Stimulated activated CD4-positive, alpha-beta T cell treated with anti-CD3 and anti-CD28 coated beads, Interleukin-1b, Interleukin-23, amount 100 ng/mL, for 1 hour (primary cell): ENCODE measurements at places on chromosomes 6 and 20.

DNA sequence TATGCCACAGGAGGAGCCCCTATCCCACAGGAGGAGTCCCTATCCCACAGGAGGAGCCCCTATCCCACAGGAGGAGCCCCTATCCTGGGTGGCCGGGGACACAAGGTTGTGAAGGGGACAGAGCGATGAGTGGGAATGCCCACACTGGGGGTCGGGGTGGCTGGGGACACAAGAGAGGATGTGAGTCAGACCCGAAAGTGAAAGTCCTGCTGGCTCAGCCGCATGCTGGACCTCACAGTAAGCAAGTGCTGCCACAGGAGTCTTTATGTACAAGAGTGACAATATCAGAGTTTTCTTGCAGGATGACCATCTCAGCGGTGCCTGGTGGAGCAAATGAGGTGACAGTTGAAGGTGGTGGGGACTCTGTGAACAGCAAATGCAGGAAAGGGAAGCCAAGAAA, 93.7 kb downstream of the PSMB1 start:
- no peak for DNase-seq

- DNase-seq, result no peak
These were observed 155.0 kb upstream of the SUPT3H start for GRCh38 chr6:45532721-45533210.

GRCh38 chr6:75450903-75451302, 42.7 kb downstream of the FILIP1 start:
- no peak for DNase-seq

- DNase-seq, result no peak
These were observed 291.1 kb downstream of the CLIC5 start for GRCh38 chr6:45724511-45724910.

GRCh38 chr20:51804754-51805153, 2.4 kb upstream of the SALL4 start:
- no peak for DNase-seq

GRCh38 chr20:58150772-58151171, 77.7 kb downstream of the ANKRD60 start:
- DNase-seq, result no peak

DNA sequence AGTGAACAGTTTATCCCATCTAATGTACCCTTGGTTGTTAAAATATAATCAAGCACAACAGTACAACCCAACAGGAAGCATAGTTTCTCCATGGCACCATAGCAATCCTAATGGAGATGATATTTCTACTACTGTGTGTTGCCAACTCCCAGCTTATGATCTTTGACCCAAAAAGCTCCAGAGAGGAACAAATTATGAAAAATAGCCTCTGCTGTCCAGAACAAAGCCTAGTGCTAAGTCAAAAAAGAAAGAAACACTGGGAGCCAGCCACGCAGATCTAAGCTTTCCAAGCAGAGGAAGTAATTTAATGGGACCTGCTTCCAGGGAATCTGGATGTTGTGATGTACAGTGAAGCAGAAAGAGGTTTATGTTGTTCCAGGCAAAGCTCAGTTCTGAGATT, 52.2 kb upstream of the TASP1 start:
- no peak for DNase-seq

GRCh38 chr20:48728042-48728825, 99.6 kb downstream of the PREX1 start:
- DNase-seq, result no peak

DNA sequence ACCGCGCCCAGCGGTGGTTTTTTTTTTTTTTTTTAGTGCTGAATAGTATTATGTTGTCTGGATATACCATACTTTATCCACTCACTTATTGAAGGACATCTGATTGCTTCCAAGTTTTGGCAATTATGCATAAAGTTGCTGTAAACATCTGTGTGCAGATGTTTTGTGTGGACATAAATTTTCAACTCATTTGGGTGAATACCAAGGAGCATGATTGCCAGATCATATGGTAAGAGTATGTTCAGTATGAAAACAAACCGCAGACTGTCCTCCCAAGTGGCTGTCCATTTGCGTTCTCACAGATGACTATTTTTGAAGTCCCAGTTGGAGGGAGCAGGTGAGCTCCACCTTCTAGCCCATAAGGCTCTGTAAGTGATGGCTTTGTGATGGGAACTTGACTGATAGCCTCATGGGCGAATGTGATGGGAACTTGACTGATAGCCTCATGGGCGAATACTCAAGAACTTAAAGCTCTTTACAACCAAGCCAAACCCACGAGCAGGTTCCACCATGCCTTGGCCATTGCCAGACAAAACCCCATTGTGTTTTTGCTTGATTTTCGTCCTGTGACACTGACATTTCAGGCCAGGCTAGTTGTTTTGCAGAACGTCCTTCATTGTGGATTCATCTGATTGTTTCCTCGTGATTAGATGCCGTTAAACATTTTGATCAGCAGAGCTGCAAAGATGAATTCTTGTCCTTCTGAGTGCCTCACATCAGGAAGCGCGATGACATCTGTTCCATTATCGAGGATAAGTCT, 51.0 kb downstream of the ZBTB2 start:
- DNase-seq, result no peak

- DNase-seq, result no peak
These were observed 34.4 kb downstream of the TNFAIP3 start for GRCh38 chr6:137901454-137901853.

DNA sequence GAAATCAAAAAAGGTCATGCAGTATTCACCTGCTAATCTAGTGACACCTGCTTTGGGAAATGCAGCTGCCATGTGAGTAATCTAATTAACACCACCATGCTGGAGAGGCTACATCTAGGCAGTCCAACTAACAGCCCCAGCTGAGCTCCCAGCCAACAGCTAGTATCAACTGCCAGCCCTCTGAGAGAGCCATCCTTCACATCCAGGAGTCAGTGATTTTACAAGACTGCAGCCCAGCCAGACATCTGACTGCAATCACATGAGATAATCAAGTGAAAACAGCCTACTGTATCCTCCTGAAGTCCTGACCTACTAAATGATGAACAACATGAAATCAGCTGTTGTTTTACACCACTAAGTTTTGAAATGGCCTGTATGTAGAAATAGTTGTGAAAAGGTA, 298.4 kb downstream of the TRDN start:
- DNase-seq, result no peak

- no peak for DNase-seq
These were observed 37.1 kb downstream of the FAXC start for GRCh38 chr6:99312354-99312753.

GRCh38 chr6:10970731-10971130, 73.4 kb downstream of the ELOVL2 start:
- DNase-seq, result no peak

DNA sequence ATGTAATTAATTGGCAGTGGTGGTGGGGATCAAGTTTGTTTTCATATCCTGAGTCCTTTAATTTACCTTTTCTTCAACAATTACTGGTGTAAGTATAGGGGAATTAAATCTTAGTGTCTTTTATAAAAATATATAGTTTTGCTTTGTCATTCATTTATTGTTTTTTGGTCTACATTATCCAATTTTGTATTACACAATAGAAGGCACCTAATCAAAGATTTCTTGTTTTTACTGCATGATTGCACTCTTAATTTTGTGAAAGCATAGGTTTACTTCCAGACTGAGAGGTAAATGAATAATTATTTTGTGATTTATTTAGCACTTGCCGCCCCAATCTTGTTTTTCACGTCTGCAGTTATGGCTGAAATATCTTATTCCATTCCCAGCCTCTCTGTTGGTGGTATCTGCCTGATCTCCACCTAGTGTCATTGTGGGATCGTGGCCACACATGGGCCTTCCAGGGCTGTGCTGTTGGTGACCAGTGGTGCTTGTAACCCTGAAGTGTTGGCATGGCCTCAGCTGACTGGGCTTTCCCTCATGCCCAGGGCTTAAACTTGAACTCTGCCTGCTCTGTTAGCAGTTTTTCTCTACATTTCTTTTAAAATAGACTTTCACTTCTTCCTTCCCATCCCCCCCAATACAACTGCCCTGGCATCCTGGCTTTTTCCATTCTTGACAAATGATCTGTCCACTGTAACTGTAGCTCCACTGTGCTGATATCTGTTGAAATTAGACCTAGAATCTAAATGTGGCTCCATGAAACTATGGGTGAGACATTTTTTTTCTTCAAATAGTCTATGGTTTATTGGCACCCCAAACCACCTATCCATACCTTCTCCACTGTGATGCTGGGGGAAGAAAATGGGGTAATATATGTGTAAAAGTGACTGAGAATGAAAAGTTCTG, 24.8 kb downstream of the E2F3 start:
- DNase-seq, result no peak

- DNase-seq, result no peak
These were observed 29.7 kb downstream of the TAF8 start for GRCh38 chr6:42079941-42080464.

DNA sequence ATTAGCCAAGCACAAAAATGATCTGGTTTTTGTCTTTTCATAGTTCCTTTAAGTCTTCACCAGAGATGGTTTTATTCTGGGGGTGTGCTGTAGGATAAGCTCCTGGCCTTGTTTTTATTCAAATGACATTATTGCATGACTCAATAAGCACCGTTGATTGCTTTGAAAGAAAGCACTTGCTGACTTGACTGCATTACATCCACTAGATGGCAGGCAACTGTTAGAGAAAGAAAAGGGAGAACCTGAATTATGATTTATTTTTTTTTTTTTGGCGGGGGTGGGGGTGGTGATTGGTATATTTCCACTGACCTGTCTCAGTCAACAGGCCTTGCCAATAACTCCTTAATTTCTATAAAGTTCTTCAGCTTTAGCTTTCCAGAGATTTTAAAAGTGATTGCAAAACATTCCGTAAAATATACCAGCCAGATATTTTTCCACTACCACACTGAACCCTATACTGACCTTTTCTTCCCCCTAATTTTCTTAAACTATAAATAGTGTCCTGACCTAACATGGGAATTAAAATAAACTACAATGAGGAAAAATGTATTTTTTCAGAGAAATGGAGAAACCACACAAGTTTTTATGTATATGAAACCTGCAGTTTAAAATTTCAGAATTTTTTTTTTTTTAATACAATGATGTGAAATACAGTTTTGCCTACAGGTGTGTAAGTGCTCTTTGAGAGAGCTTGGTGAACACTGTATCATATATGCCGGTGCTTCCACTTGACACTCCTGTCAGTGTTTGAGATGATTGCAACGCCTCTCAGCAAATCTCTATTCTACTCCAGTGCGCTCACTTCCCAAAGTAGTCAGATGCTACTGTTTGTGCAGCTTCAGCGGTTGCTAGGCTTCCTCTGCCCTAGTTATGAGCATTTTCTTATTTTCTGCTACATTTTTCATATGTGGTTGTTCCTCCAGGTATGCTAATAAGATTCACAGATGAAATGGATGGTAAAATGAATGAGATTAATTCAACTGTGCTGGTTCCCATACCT, 274.3 kb downstream of the CD109 start:
- DNase-seq, result no peak

DNA sequence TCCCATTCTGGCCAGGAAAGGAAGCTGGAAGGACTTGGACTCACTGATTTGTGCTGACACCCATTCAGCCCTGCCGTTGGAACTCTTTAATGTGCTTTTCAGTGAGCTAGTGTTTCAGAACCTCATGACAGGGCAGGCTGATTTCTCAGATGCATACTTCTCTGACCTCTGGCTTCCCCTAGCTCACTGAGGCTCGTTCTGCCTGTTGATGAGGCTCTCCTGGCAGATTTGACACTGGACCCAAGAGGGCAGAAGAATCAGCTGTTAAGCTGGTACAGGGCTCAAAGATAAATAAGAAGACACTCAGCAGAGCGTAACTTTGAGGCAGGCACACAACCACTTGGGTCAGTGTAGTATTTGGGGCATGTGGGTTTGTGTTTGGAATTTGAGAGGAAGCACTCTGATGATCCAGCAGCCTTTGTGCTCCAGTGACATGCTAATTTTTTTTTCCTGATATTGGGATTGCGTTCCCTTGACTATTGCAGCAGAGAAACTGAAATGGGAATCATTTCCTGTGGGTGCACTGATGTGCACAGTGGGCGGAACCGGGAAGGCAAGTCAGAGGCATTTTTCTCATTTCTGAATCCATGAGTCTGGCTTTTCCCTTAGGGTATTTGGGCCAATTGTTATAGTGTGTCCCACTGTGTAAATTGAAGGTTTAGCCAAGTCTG, 80.2 kb downstream of the CARMIL1 start:
- DNase-seq, result no peak

DNA sequence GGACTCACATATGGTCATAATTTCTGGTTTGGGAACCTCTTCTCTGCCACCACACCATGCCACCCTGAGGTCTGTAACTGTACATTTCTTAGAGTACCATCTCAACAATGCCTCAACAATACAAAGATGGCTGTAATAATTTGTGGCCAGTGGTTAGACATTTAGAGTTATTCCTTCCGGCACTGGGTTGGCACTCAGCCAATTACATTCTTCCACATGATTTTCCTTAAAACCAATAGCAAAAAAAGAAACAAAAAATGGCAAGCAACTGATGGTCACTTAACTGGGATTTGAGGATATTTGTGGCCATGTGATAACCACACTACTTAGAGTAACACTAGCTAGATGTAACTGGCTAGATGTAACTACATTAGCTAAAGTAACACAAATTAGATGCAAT, 79.9 kb downstream of the SEL1L2 start:
- no peak for DNase-seq

- no peak for DNase-seq
These were observed 290.3 kb upstream of the STXBP5 start for GRCh38 chr6:146913842-146914488.

GRCh38 chr20:5512694-5513093, 195.9 kb upstream of the PROKR2 start:
- DNase-seq, result no peak

DNA sequence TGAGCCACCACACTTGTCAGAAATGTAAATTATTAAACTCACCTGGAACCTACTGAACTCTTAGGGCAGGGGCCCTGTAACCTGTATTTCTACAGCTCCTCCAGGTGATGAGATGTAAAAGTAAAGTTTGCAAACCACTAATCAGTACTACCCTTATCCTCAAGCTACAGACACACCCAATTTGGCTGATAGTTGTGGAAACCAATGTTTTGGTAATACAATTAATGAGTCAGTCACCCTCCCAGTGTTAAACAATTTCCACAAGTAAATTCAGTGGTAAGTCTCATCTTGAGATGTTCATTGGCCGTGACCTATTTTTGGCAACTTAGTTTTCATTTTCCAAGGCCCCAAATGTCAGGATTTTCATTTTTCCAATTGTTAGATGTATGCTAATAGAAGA, 29.6 kb downstream of the GCNT2 start:
- DNase-seq, result no peak

- DNase-seq, result no peak
These were observed 136.0 kb downstream of the MTHFD1L start for GRCh38 chr6:151001387-151002056.

DNA sequence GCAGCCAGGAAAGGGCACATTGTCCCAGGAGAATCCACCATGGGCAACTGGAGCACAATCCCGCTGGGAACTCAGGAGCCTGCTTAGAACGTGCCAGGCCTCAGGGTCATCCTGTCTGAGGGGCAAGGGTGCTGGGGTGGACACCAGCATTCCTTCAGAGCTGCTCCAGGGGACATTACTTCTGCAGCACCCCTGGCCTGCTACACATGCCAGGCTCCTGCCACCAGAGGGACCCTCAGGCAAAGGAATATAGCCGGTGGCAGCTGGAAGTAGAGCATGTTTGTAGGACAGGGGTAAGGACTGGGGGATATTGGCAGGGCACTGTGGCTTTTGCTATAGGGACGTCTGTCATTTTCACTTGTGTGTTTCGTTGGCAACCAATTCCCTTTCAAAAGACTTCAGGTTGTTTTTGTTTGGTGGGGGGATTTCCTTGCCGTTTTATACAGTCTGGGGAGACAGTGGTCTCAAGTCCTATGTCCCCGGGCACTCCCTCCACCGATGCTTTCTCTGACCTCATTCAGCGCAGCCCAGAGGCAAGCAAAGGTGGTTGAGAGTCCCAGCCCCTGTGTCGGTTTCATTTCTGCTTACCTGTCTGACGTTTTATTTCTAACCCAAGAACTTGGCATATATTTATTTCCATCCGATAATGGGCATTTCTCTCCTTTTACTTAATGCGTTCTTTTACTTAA, 130.8 kb downstream of the JPH2 start:
- DNase-seq, result peak; percentile 32
